Aorta (tissue), 5 donors: ENCODE measurements at places on chromosomes 4 and X.

DNA sequence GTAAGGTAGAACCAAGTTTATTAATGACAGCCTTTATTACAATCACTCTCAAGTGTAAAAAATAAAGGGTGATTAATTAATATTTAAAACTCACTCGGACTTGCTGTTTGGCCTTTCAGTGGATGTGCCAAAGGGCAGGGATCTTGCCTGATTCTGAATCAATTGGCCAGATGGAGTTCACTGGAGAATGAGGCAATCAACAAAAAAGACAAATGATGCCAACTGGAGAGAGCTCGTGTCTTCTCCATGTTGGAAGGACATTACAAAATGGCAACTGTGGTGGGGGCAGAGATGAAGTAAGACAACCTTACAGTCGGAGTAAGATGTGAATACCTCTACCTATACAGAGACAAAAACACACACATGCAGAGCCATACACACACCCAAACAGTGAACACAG, 188.0 kb downstream of the TSPAN5 start:
- H3K27me3 ChIP-seq = no peaks in the 10 kb centered on the region
- no peaks in the 10 kb centered on the region for H3K36me3 ChIP-seq
- DNase-seq = no peak
- H3K27ac ChIP-seq = no peak overlapping the region
- no peaks in the 10 kb centered on the region for H3K4me1 ChIP-seq

DNA sequence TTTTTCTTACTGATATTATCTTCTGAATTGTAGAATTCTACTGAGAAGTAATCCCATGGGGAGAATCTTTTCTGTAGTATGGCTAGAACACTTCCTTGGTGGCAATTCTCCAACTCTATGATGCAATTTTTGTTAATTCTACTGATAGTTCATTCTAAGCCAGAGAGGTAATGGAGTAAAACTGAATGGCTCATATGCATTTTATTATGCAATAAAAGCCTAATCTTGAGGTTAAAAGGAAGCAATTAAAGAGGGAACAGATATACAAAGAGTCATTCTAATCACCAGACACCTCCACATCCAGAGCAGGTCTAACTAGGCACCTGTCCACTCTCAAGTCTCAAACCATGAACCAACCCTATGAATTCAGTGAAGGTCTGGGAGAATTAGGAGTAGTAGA, 9.7 kb downstream of the RAP2C start:
- no peak overlapping the region for H3K27ac ChIP-seq
- H3K4me3 ChIP-seq = no peak overlapping the region
- H3K4me1 ChIP-seq = no peaks in the 10 kb centered on the region
- H3K27me3 ChIP-seq = no peaks in the 10 kb centered on the region
- no peak for DNase-seq
- no peaks in the 10 kb centered on the region for H3K36me3 ChIP-seq

DNA sequence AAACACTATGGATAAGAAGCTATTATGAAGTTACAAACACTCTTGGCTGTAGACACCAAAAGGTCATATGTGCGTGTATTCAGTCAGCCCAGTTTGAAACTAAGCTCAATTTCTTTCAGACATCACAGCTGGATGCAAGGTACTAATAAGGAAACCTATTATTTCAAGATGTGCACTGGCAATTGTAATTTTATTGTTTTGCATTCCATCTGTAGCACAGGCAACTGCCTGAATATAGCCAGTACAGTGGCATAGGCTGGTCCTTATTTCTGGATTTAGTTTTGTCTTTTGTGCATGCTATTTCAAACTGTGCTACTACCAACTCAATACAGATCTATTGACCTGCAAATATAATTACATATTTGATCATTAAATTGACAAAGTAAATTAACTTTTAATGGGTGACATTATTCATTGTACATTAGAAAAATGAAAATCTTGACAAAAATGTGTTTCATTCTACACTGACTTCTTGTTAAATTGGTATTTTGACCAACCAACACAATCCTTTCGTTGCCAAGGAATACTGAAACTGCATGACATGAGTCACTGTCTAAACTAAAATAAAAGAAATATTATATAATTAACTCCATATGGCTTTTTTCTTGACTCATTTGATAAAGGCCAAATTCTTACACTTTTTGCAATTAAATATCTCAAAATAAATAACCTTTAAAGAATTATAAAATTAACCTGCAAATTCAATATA, 594.3 kb upstream of the ADGRL3 start:
- H3K27me3 ChIP-seq = no peaks in the 10 kb centered on the region
- no peaks in the 10 kb centered on the region for H3K36me3 ChIP-seq
- H3K27ac ChIP-seq = no peak overlapping the region
- DNase-seq = no peak
- H3K4me1 ChIP-seq = no peaks in the 10 kb centered on the region
- H3K4me3 ChIP-seq = no peak overlapping the region

DNA sequence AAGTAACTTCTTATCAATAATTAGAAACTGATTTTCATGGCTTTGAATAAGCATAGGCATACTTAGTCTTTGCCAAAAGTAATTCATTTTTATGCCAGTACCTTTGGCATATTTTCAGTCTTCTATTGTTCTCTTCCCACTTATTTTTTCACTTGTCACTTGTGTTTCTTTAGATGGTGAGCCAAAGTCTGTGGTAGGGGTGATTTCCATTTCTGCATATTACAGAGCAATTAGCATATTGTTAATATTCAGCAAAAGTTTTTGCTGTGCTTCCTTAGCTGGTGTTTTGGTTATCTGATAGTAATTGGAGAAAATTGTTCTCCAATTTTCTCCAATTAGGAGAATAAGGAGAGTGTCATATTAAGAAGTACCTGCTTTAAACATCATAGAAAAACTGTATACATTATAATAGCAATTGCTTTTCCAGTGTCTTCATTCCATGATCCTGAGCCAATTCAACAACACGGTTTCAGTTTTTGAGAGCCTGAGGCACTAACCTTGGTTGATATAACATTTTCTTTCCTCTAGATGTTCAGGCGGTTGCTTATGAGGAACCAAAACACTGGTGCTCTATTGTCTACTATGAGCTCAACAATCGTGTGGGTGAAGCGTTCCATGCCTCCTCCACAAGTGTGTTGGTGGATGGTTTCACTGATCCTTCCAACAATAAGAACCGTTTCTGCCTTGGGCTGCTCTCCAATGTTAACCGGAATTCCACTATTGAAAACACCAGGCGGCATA, 64.7 kb downstream of the SMAD1 start:
- H3K36me3 ChIP-seq = no peaks in the 10 kb centered on the region
- H3K27me3 ChIP-seq = no peaks in the 10 kb centered on the region
- no peak for DNase-seq
- peaks cover 2% of the 10 kb centered on the region for H3K4me1 ChIP-seq

DNA sequence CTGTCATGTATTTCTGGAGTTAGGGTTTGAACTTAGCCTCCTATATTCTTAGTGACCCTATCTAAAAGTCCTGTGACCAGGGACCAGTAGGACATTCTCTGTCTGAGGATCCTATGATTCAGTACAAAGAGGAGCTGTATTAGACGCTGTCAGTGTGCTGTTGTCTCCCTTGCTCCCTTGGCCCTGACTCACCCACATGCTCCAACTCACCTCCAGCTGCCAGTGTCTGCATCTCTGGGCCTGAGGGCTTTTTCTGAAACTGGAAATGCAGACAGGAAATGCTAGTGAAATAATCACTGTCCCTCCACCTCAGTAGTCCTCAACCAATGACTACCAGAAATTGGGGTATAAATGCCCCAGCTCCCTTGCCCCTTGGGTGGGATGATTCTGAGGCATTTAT, 535.3 kb upstream of the RPS6KA3 start:
- no peak overlapping the region for H3K4me3 ChIP-seq
- no peaks in the 10 kb centered on the region for H3K36me3 ChIP-seq
- no peak for DNase-seq
- no peak overlapping the region for H3K27ac ChIP-seq
- no peaks in the 10 kb centered on the region for H3K27me3 ChIP-seq
